ENCODE measurements at places on chromosomes 2 and 18.

GRCh38 chr2:218831378-218831990 lies at the start of gene PRKAG3:
PRKAG3 (minus strand) TSS chr2:218831803.
- DNase-seq = no peak

GRCh38 chr18:35969676-35970075 lies 2.8 kb upstream of the RMP24 start:
- no peak for DNase-seq

DNA sequence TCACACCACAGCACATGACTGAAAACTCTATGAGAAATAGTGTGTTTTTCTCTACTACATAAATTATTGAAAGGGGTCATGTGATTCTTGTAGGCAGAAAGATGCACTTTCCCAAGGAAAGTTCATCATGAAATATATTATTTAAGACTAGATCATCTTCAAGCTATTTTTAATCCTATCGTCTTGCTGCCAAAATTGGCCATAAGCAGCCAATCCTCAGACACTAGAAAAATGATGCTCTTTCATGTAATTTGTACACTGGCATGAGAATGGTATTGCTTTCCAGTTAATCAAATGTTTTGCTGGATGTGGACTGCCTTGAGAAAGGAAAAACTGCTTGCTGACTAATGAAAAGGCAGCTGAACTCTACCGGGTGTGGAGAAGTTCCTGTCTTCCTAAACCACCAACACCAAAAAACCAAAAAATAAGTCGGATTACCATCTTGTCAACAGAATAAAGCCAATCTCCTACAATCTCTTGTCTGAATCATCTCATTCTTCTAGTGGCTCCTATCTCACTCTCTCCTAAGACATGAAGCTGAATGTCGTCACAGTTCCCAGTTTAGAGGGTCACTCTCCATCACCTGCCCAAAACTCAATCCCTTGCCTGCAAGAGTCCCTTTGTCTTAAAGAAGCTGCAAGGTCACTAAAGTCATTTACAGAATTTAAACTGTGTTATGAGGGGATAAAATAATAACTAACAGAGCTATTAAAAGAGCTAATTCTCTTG lies 5.3 kb downstream of the BCL2 start:
- no peak for DNase-seq

GRCh38 chr18:67301592-67301991 lies 214.9 kb downstream of the DSEL start:
- DNase-seq = no peak

DNA sequence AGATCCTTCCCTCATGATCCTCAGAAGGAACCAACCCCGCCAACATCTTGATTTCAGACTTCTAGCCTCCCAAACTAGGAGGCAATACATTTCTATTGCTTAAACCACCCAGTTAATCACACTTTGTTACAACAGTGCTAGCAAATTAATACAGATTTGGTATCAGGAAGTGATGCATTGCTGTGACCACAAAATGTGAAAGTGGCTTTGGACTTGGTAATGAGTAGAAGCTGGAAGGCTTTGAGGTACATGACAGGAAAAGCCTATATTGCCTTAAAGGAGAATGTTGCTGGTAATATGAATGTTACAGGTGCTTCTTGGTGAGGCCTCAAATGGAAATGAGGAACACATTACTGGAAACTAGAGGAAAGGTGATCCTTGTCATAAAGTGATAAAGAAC lies 260.3 kb downstream of the SATB2 start:
- no peak for DNase-seq

- DNase-seq = no peak
Measured at GRCh38 chr2:43707255-43708015, 31.2 kb upstream of the C1GALT1C1L start.

DNA sequence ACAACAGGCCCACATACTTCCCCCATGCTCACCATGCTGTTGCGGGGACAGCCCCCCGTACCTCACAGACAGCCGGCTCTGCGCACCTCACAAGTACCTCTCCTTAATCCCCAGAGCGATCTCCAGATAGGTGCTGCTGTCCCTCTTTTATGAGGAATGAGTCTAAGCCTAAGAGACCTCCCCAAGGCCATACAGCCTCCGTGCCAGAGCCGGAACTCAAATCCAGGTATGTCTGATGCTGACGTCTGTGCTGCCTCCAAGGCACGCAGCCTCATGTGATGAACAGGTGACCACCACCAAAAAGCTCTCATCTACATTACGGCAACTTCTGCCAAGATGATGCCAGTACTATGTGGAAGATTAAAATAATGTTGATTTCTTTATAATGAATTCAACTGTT lies 85.2 kb downstream of the EIPR1 start:
- DNase-seq = no peak

DNA sequence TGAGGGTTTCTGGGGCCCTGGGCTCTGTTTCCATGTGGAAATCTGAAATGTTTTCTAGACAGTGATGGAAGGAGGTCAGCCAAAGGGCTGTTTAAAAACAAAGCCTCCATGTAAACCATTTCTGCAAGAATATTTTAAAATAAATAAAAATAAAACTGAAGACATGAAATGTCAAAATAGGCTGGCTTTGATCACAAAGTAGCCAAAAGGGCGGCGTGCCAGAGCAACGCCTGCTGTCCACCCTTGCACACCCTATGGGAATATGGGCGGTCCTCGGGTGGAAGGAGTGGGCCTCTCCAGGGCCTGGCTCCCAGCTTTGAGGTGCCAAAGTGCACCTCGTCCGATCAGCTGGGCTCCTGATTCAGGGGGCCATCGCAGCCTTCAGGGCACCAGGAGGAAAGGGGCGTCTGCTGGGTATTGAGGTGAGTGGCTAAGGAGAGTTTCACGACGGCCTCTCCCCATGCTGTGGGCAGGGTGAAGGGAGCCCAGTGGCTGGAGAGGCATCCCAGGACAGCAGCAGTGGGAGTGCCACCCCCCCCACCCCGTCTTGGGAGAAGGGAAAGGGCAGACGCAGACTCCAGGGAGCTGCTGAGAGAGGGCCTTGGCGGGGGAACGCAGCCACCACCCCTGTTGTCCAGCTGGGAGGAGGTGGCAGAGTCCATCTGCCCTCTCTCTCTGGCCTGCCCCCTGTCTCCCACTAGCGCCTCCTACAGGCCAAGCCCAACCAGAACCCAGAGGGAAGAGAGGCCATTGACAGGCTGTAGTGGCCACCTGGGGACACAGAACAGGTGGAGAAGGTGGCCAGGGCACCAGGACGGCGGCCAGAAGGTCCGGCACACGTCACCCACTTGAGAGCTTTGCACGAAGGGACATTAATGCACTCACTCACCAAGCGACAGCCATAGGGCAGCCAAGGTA lies 5.7 kb upstream of the ERFE start:
- no peak for DNase-seq

DNA sequence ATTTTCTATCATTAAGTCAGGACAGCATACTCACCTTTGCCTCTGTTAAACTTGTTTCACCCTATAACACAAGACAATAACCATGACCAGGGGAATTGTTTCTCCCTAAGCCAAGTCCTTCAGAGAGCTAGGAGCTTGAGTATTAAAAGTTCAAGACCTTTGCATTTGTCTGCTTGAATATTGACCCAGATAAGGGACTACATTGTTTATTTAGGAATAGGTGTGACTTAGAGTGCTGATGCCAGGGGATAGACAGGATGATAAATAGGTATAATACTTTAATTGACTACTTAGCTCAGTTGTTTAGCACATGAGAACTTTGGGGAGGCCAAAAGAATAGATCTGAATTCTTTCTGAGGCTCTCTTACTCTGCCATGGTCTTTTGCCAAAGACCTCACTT lies 185.8 kb downstream of the FMNL2 start:
- no peak for DNase-seq

- no peak for DNase-seq
Measured at GRCh38 chr2:24702800-24703199, 90.4 kb downstream of the PTRHD1 start.

- DNase-seq = no peak
Measured at GRCh38 chr2:9010866-9011265, 7.4 kb upstream of the MBOAT2 start.

DNA sequence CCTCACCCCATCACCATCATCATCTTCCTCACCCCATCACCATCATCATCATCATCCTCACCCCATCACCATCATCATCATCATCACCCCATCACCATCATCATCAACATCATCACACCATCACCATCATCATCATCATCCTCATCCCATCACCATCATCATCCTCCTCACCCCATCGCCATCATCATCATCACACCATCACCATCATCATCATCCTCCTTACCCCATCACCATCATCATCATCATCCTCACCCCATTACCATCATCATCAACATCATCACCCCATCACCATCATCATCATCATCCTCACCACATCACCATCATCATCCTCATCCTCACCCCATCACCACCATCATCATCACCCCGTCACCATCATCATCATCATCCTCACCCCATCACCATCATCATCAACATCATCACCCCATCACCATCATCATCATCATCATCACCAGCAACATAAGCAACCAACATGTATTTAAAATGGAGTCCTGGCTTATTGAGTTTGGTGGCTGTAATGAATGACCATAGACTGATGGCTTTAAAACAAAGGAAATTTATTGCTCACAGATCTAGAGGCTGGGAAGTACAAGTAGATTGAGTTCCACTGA lies 150.0 kb downstream of the DNER start:
- DNase-seq = no peak

- DNase-seq = no peak
Measured at GRCh38 chr2:160407393-160408172, 86.0 kb downstream of the RBMS1 start.

- no peak for DNase-seq
Measured at GRCh38 chr2:16680304-16680703, 14.7 kb upstream of the CYRIA start.

- DNase-seq = no peak
Measured at GRCh38 chr18:56884511-56884910, 233.4 kb downstream of the WDR7 start.

DNA sequence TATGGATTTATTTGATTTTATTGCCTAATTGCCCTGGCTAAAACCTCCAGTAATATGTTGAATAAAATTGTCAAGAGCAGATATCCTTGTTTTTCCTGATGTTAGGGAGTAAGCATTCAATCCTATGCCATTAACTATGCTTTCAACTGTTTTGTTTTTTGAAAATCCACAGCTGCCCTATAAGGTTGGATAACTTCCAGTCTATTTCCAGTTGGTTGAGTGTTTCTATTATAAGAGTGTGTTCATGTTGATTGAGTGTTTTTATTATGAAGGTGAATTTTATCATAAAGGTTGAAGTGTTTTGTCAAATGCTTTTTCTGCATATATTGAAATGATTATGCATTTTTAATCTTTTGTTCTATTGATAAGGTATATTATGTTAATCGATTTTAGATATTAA lies 149.9 kb upstream of the SCN7A start:
- no peak for DNase-seq

DNA sequence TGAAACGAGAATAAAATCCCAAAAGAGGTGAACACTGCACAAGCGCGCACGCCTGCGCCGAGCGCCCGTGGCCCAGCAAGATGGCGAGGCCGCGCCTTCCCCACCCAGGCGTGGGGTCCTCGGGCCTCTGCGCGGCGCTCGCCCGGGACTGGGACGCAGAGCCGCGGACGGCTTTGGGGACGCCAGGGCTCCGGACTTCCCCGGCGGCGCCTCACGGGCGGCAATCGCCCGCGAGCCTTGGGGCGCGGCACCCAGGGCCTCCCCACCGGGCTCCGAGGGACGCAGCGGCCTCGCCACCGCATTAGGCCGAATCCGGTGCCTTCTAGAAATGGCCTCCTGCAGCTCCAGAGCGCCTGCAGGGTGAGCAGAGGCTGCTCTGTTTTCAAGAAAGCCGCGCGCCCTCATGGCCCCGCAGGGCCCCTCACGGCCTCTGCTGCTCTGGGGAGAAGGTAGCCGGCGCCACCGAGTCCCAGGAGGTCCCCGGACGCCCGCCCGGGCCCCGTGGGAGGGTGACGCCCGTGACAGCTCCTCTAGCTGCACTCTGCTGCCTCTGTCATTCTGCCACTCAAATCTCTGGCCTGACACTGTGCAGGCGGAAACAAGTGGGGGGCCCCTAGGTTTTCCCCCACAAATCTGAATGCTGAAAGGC lies 35.9 kb upstream of the POMC start:
- DNase-seq = no peak

GRCh38 chr2:69804416-69804815 lies 25.0 kb upstream of the GMCL1 start:
- DNase-seq = no peak

DNA sequence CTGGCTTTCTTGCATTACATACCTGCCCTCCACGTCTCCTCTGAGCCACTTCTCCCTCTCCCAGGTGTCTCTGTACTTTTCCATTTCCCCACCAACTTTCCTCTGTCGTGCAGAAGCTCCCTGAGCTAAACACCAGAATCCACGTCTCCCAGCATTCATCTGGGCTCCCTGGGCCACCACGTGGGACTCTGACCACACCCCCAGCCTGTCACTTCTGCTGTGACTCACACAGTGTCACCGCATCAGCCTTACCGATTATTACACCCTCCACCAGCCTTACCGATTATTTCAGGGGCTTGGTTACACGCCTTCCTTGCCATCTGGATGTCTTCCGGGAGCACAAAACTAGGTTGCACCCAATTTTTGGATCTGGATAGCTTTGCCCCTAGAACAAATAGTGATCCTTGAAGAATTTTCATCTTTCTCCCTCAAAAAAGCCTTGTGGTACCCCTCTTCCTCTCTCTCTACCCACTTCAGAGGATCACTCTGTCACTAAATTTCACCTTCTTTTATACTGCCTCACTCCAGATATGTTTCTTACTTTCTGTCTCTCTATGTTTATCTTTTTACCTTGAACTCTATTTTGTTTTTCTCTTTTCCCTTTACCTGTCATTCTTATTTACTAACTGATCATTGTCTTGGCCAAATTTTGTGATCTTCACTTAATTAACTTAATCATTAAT lies 136.9 kb upstream of the CAB39 start:
- no peak for DNase-seq

GRCh38 chr2:99753505-99753904 lies 263.7 kb upstream of the REV1 start:
- no peak for DNase-seq

GRCh38 chr2:168107322-168107721 lies 140.1 kb downstream of the STK39 start:
- no peak for DNase-seq

- DNase-seq = no peak
Measured at GRCh38 chr18:74149878-74150277, 1.6 kb downstream of the TIMM21 start.

DNA sequence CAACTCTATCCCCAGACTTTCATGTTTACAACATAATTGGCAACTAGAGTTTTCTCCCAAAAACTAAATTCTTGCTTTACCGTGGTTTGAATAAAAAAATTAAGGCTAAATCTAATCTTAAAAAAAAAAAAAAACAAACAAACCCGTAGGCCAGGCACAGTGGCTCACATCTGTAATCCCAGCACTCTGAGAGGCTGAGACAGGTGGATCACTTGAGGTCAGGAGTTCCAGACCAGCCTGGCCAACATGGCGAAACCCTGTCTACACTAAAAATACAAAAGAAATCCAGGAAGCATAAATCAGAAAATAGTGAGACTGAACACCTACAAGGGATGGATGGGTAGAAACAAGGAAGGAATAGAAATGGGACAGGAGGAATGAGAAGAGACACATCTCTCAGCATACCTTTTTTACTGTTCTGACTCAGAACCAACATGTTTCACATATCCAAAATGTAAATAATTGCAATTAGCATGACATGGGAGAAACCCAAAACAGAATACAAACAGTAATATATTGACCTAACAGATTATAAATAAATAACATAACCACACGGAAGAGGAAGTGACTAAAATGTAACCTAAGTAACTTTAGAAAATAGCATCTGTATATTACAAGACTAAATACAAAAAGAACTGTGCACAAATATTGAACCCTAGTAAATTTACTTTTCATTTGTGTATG lies 17.5 kb downstream of the MGAT4A start:
- no peak for DNase-seq

- no peak for DNase-seq
Measured at GRCh38 chr2:130345611-130346010, 2.9 kb downstream of the IMP4 start.

- DNase-seq = no peak
Measured at GRCh38 chr2:219076253-219076652, 15.5 kb upstream of the IHH start.

All from stimulated activated CD4-positive, alpha-beta T cell treated with anti-CD3 and anti-CD28 coated beads, Interleukin-1b, Interleukin-23, amount 100 ng/mL, for 24 hours (primary cell).